ENCODE measurements at places on chromosomes 7 and 10.
A peak's percentile ranks its signal among the peaks of the same experiment; 100 is the strongest.

- DNase-seq = no peak
Measured at GRCh38 chr10:44258019-44258418, 126.9 kb downstream of the CXCL12 start.

- peak; percentile 4 for DNase-seq
Measured at GRCh38 chr7:18345641-18346234, 149.8 kb upstream of the HDAC9 start.

DNA sequence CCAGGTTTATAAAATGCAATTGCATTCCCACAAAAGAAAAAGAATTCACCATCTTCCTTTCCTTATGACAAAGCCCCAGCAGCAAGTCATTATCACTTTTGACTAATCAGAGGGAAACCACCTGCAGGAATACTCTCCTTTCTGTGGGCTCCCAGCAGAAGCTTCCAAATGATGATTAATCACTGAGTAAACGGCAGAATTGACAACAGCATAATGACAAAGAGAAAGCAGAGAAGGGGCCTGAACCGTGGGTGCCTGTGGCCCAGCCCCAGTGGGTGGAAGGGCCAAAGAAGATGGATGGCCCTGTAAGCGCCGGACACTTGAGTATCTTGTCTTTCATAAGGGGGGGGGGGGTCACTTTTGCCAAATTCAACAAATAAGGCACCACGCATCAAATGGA is 152.4 kb upstream of the NRBF2 start:
- no peak for DNase-seq

DNA sequence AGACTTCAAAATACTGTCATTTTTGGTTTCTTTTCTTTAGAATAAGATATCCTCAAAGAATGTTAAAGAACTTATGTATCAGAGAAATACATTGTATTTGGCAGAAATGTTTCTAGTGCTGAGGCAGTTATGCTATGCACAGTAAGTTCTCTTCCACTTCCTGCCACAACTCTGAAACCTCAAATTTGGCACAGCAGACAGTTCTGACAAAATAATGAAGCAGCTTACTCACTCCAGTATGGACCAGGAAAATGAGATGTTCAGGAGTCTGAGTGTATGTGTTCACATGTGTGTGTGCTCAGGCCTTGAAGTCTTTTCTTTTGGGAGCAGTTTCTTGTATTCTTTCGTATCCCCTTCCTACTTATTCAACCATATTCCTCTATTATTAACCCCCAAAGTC is 197.0 kb upstream of the AGK start:
- DNase-seq = no peak

- DNase-seq = no peak
Measured at GRCh38 chr7:140732416-140732815, 35.9 kb downstream of the NDUFB2 start.

DNA sequence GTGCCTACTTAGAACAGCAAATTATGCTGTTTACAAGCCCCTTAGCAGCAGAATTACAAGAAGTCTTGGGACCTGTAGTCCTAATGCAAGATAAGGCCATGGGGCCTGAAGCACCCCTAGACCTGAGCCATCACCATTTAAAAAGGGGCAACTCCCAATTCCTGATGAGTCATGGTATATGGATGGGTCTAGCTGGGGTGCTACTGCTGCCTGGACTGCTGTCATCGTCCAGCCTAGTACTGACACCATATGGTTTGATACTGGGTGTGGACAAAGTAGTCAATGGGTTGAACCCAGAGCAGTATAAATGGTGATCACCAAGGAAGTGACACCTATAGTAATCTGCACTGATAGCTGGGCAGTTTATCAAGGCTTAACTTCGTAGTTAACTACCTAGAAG is 450.0 kb downstream of the IPMK start:
- DNase-seq = no peak
